Stimulated activated CD4-positive, alpha-beta T cell treated with anti-CD3 and anti-CD28 coated beads, Interleukin-4, amount 100 ng/mL, for 48 hours (primary cell): ENCODE measurements at places on chromosomes 5 and 9.
A peak's percentile ranks its signal among the peaks of the same experiment; 100 is the strongest.

DNA sequence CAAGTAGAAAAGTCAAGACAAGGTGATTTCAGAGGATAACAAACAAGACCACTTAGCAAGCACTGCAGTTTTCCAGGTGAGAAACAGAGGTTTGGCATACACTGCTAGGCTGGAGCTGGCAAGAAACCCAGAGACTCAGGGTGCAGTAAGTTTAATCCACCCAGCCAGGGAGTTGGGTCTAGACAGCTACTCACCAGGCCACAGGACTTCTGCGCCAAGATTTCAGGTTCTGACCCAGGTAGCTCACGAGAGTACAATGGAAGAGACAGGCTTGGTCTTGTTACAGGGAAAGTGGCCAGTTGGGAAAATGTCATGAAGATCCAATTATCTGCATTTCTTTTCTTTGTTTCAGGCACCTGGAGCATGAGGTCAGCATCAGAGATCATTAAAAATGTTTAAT is 9.8 kb downstream of the SMIM23 start:
- no peak for DNase-seq

GRCh38 chr5:150000990-150001659 is 586 bp downstream of the HMGXB3 start:
- DNase-seq, result peak; percentile 15

- DNase-seq, result no peak
Observed at GRCh38 chr5:62631909-62632580, 53.4 kb downstream of the LRRC70 start.

GRCh38 chr9:97638666-97639065 is 5.0 kb downstream of the NCBP1 start:
- no peak for DNase-seq

DNA sequence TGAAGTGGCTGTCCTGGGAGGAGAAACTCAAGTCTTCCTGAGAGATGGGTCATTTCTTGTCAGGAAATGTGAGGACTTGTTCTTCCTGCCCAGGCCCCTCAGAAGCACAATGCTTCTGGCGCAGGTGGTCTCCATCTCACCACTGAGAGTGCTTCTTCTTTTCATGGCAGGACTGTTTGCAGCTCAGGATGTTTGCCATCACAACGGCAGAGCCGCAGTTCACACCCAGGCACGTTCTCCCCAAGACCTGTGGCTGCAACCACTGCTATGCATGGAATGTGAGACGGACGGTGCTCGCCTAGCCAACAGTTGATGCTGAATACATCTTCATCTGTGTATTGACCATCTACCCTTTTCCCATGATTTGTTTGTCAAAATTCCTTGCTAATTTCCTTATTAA is 216.3 kb downstream of the GADD45G start:
- DNase-seq, result no peak

GRCh38 chr5:141657937-141658545 is 6.8 kb upstream of the FCHSD1 start:
- no peak for DNase-seq

GRCh38 chr5:352639-353611 is 31.4 kb downstream of the AHRR start:
- DNase-seq, result no peak

DNA sequence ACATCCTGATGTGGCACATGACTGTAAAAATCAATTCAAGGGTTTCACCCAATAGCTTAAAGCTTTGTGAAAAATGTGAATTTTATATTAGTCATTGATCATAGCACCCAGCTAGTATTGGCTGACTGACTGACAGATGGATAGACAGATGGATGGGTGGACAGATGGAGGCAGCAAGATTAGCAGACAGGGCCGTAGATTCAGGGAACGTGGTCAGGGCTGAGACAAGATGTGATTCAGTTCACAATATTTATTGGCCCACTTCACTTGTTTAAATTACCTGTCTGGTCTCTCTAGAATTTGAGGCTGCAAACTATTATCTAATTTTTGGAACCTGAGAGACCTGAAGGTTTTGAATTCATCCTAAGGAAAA is 12.0 kb upstream of the PCSK5 start:
- no peak for DNase-seq
